NCI-H2081 treated with DMSO at 0.1 percent for 48 hours (cell line): ENCODE measurements at places on chromosomes 5 and 9.

DNA sequence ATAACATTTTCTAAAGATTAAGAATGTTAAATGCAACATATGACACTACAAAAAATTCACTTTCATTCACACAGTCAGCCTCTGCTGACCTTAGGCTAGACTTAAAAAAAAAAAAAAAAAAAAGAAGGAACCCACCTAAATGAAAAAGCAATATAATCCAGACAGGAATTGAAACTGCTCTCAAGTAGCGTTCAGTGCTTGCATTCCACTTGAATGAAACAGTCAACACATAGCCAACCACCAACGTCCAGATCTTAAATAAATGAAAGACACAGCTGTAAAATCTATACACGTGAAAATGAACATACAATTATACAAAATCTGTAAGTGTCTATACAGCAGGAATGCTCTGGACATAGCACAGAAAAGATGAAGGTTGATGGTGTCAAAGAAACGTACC lies 11.4 kb downstream of the TMEM245 start:
- no peak for DNase-seq

GRCh38 chr5:43631182-43631910 lies 28.4 kb downstream of the NNT start:
- DNase-seq, result peak; percentile 76

GRCh38 chr5:68886814-68887213 lies 207.0 kb upstream of the SLC30A5 start:
- DNase-seq, result no peak

- DNase-seq, result no peak
Measured at GRCh38 chr9:113882181-113882580, 6.1 kb downstream of the ZNF618 start.

GRCh38 chr5:34411470-34412346 lies 244.4 kb upstream of the RAI14 start:
- no peak for DNase-seq

GRCh38 chr5:65555287-65555686 lies 7.7 kb downstream of the CENPK start:
- no peak for DNase-seq

DNA sequence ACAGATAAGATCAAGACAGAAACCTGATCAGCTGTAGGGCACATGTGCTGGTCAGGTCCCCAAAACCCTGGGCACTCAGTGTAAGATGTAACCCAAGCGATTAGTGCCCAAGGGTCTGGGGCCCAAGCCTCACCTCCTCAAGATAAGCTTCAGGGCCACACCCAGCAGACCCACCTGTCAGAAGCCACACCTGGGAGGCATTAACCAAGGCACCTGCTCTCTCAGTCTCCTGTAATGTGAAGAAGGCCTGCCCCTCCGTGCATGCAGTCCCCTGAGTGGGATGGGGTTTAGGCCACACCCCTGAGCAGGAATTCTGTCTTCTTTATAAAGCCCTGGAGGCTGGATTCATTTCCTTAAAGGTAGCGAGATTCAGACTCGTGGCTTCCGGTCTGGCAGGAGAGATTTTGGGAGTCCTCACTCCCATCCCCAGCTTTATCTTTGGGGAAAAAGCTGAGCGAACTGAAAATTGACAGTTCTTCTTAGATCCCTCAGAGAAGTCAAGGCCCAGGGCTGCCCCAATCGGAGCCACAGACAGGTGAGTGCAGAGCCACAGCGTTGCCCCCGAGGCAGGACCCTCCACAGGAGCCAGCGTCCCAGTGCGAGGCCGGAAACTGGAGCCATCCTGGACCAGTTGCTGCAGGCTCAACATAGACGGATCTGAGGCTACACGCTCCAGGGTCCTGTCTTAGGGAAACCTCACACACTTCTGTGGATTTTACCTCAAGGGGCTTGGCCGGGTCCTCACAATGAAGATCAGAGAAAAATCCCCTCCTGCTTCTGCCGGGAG lies 357.6 kb upstream of the IRX4 start:
- DNase-seq, result no peak

GRCh38 chr9:79817438-79818004 lies 245.8 kb downstream of the TLE4 start:
- no peak for DNase-seq

GRCh38 chr9:126738553-126738952 lies 66.3 kb upstream of the ZBTB43 start:
- no peak for DNase-seq
